ENCODE measurements at places on chromosomes 3 and 15.
A peak's percentile ranks its signal among the peaks of the same experiment; 100 is the strongest.

- no peak for DNase-seq
Observed at GRCh38 chr3:108414007-108414406, 96.4 kb downstream of the MYH15 start.

DNA sequence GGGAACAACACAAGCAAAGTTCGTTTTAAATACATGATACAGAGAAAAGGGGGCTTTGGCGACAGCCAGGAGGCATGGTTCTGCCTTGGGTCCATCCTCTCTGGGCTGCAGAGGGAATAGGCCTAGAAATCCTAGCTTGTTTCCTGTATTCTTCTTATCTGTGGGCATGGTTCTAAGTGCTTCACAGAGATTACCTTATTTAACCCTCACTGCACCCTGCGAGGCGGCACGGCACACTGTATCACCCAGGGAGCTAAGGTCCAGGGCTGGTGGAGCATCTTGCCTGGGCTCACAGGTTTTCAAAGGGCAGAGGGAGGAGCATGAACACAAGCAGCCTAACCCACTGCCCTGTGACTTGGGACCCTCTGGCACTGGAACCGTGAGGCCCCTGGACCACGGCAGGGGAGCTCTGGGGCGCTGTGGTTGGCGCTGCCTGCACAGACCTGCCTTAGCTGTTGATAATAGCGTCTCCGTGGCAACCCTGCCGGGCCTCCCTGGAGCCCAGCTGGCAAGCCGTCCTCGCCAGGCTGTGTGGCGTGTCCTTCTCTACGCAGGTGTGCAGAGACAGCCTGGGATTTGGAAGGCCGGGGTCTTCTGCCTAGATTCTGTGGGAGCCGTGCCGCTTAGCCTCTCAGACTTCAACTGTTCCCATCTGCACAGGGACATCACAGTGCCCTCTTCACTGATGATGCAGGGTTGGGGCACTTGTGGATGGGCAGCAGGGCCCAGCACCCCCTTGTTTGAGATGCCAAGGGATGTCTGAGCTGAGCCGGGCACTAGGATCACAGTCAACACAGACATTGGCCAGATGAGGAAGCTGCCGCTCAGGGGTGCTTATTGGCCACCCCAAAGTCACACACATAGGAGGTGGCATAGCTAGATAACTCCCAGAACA lies 154.6 kb upstream of the TLE3 start:
- DNase-seq: no peak

DNA sequence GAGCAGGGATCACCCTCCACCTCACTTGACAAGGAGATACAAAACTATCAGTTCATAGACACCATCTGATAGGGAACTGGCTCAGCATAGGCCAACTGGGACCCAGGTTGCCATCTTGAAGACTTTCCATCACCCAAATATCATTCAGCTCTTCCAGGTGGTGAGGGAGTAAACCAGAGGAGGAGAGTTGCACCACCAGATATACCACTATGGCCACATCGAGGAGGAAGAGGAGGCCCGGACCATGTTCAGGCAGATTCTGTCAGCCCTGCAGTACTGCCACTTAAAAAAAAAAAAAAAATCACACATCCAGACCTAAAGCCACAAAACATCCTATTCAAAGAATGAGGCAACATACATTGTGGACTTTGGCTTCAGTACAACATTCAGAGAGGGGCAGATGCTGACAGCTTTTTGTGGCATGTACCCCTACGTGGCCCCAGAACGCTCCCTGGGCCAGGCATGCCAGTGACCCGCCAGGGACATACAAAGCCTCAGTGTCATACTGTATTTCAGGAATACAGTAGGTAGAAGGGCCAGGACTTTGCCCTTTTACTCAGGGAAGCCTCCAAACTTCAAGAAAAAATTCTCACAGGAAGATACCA lies 18.4 kb upstream of the EMC3 start:
- DNase-seq: no peak

GRCh38 chr3:134002306-134002705 lies 27.4 kb downstream of the SLCO2A1 start:
- no peak for DNase-seq

- no peak for DNase-seq
Observed at GRCh38 chr15:68220967-68221366, 8.6 kb downstream of the CLN6 start.

DNA sequence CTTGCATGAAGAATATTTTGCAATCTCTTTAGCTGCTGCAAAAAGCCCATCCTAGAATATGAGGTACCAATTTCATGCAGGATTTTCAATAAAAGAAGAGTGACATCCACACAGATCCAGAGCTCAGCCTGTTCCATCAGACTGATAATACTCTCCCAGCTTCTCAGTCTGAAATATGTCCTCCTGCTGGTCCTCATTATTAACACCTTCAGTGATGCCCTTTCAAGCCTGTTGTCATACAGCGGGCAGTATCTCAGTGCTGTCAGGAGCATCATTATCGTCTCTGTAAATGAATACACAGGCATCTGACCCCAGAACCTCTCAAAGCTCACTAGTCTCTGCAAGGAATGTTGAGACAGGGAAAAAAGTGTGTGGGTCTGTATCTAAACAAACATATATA lies 1387.8 kb downstream of the OTOL1 start:
- DNase-seq: no peak

DNA sequence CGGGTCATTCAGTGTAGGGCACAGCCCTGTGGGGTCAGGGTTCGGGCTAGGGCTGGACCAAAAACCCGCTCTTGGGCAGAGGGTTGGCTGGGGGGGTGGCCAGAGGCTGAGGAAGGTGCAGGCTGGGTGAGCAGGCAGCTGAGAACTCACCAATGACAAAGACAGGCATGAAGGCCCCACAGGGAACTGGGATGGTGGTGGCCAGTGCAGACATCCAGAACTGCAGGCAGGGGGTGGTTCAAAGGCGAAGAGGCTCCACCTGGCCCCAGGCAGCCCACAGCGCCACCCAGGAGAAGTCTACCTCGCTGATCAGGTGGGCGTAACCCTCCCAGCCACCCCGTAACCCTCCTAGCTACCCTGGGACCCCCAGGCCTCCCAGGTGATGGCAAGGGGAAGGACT lies 6.7 kb downstream of the CLCN2 start:
- no peak for DNase-seq

- no peak for DNase-seq
Observed at GRCh38 chr3:119769394-119770149, 12.3 kb upstream of the NR1I2 start.

GRCh38 chr3:70028361-70028760 lies 28.8 kb downstream of the SAMMSON start:
- no peak for DNase-seq

- no peak for DNase-seq
Observed at GRCh38 chr15:25331860-25332259, 107.0 kb downstream of the UBE3A start.

DNA sequence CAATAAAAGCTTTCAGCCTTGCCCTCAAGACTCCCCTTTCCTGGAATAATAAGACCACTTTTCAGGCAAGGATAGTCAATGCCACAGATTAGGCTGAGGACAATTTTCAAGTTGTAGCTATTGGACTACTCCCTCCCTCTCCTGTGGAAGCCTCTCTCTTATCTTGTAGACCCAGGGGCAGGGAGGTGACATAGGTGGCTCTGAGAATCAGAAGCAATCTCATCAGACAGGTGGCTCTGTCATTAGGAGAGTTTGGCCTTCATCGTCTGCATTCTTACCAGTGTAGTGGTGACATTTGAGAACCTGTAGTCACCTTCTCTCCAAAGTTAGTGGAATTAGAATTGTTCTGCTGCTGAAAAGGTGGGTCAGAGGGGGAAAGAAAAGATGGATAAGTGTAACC lies 80.0 kb downstream of the LARS2 start:
- no peak for DNase-seq

GRCh38 chr3:94028093-94028837 lies at the start of gene STX19:
TSS of gene STX19 (minus strand) at chr3:94028597. CDS start at chr3:94015269, 13,328 bp downstream.
- no peak for DNase-seq

- peak; percentile 46 for DNase-seq
Observed at GRCh38 chr3:120182613-120183511, 88.6 kb upstream of the GSK3B start.

- no peak for DNase-seq
Observed at GRCh38 chr15:31379042-31379441, 52.4 kb downstream of the KLF13 start.

DNA sequence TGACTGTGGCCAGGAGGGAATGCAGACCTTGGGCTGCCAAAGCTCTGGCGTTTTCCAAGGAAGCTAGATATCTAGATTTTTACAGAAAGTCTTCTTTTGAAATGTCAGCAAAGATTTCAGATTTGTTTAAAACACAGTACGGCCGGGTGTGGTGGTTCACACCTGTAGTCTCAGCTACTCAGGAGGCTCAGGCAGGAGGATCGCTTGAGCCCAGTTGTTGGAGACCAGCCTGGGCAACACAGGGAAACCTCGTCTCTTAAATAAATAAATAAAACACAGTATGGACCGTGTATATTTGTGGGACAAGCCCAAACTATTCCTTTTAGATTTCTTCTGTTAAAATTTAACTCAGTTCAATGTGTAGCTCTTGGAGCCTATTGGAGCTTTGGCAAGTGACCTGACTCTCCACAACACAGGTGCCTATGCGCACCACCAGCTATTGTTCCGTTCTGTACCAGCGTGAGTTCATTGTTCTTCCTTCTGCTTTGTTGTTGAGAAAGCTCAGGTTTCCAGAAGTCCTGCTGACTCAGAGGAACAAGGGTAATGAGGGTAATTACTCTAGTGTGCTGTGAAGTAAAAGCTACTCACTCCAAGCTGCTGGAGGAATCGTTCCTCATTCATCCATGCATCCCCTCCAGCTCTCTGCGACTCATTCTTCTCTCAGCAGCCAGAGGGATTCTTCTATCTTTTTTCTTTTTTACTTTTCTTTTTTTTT lies 73.1 kb upstream of the SLC6A6 start:
- no peak for DNase-seq

DNA sequence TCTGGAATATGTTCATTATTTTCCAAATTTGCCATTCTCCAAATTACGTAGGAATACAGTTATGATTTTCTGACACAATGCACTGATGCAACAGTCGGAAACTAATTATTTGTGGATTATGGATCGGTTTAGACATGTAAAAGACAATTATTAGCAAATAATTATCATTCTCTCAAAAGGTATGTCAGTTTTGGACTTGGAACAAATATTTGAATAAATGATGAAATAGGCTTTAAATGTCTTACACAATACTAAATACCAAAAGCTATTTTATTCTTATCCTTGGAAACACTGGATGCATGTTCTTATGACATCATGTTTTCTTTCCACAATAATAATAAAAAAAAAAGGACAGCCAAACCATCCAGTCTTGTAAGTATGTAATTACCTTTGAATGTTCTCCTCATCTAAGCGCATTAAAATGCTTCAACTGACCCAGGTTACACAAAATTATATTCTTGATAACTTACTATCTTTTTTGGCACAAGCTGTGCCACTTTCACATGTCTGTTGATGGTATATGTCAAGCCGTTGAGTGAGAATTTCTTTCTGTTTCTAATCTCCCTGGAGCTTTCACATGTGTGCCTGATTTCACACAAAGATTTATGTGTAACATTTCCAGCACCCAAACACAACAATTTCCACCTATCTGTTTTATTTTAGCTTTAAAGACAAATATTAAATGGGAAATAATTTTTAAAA lies 238.5 kb upstream of the ZNF385D start:
- no peak for DNase-seq

DNA sequence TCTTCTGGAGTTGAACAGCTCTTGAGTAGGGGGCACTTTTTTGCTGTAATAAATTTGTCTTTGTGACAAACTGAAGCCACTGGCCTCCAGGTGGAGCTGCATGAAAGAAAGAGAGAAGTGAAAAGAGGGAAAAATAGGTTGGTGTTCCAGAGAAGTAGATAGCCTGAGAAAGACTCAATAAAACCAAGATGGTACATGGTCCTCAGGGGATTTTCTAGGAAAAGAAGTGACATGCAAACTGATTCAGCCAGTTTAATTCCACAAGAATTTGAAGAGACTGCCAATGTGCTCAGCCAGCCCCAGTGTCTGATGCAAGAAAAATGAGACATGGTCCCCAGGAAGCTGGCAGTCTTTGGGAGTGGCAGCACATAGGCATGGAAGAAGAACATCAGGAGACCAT lies 152.7 kb downstream of the CD47 start:
- DNase-seq: no peak

- no peak for DNase-seq
Observed at GRCh38 chr15:79969146-79969545, 1.9 kb downstream of the BCL2A1 start.

- DNase-seq: no peak
Observed at GRCh38 chr3:178152031-178152806, 384.0 kb upstream of the KCNMB2 start.

DNA sequence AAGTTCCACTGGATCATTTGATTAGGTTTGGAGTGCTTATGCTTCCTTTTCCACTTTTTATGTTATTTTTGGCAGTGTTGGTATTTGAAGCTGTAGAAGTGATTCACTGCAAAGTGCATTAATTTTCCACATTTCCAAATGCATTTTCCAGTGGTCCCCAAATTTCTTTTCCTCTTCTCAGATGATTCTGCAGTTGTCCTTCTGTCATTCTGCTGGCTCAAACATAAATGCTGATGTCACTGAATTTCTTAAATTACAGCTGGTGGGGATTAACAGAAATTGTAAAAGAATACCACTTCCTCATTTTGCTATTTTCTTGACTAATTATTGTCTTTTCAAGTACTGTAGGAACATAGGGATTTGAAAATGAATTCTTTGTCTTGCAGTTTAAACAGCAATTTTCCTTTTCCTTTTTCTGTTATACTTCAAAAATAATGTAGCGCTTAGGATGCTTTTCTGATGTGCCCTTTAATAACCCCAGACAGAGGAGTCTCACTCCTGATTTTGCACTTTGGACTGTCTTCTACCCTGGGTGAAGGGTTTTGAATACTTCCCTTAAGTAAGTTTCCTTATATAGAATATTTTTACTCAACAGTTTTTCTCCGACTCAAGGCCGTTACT lies 25.0 kb downstream of the MITF start:
- DNase-seq: no peak

DNA sequence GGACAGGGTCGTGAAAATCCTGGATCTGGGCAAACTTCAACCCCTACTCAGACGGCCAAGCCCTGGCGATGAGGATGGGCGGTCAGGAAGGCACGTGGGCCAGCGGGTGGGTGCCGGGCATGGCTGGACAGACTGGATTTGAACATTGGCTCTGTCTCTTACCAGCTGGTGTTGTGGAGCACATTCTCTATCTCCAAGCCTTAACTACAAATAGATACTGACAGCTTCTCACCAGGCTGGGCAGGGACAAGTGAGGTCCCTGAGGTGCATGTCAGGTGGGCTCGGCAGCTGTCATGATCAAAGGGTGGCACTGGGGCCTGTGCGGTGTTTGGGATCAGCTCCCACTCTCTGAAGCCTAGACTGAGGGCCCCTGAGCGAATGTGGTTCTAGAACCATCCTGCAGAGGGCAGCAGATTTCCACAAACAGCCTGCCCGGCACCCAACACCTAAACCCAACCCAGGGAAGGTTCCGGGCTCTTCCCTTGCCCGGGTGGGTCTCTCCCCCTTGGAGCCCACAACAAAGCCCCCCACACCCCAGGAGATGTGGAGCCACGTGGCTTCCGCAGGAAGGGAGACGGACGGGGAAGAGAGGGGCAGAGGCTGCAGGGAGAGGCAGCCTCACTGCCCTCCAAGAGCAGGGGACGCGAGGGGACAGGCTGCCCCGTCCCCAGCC lies 58.4 kb downstream of the RGMA start:
- peak; percentile 88 for DNase-seq

GRCh38 chr3:18302517-18302916 lies 122.6 kb downstream of the SATB1 start:
- no peak for DNase-seq

Measured in vagina (tissue), 2 donors.